ENCODE measurements at places on chromosomes 3 and 15.
A peak's percentile ranks its signal among the peaks of the same experiment; 100 is the strongest.

DNA sequence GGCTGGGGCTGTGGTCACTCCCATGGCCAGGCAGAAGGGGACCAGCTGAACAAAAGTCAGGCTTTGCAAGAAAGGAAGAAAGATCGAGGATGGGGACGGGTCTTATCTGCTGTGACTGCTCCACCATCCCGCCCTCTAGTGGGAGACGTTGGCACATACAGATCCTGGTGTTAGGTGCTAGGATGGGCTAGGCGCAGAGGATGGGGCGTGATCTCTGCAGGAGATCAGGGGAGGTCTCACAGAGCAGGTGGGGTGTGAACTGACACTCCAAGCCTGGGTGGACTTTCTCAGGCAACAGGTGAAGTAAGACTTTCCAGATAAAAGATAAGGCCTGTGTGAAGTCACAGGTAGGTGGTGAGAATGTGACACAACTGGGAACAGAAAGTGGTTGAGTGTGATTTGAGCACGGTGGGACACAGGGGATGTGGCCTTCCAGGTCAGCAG lies 141.9 kb upstream of the SMAD3 start:
- peak; percentile 38 for DNase-seq

- no peak for DNase-seq
These were observed 132.4 kb upstream of the PLXNA1 start for GRCh38 chr3:126850370-126851085.

DNA sequence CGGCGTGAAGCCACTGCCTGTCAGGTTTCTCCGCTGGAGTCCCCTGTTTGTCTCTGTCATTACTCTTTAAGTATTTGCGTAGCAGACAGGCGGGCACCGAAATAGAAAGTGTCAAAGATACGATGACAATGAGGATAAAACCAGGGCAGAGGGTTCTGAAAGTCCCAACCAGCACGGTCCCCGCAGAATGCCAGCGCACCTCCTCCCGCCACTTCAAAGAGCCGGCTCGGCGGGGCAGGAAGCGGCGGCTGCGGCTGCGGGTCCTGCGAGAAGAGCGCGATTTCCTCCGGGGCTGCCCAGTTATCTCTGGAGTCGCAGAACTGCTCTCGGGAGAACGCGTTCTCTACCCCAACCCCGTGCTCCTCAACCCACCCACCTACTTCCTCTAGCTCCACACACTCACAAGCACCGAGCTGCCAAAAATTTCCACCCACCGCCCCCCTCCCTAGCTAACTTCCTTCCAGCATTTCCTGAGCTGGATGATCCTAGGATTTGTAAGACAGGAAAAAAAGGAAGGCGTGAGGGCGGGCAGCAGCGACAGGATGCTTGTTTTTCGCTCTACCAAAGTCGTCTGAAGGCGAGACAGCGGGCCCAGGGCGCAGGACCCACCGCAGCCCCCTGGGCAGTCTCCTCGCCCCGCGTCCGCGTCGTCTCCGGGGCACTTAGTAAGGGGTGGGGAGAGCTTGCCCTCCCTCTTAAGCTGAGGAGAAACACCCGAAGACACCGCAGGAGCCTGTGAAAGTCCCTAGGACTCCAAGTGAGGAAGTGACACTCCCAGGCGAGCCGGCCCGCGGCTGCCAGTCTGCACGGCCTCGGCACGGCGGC lies at the start of gene ARHGAP31:
Gene ARHGAP31 (plus strand): TSS at position 513 of the 825 bp plus-strand sequence. CDS start 522 bp downstream, outside the sequence.
- peak; percentile 72 for DNase-seq

DNA sequence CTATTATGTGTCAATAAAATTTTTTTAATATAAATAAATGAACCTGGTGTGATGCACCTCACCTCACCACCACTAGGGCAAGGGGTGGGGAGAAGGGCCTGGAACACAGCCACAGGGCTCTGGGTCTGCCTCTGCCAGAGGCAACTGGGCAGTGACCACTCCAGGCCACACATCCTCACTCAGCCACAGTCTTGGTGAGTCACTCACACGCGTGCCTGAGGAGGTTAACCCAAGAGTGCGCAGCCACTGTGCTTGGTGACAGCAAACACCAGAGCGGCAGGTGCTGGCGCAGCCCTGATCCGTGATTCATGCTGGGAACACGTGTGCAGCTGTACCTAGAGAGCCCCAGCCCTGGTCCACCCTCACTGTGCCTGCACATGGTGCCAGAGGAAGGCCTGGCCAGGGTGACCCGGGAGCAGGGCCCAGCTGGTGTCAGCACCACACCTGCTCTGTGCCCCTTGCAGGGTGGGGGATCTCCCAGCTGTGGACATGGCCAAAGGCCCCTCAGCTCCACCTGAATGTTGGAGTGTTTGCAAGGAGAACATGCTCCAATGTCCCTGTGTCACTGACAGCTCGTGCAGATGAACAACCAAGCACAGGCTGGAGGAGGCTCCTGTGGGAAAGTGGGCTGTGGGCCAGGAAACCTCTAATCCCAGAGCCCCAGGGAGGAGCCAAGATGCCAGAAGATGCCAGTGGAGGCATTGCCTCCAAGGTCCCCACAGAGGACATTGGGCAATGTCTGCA lies 2.1 kb downstream of the SLC41A3 start:
- DNase-seq: peak; percentile 96

GRCh38 chr3:171373711-171374110 lies 86.5 kb downstream of the TNIK start:
- DNase-seq: no peak

DNA sequence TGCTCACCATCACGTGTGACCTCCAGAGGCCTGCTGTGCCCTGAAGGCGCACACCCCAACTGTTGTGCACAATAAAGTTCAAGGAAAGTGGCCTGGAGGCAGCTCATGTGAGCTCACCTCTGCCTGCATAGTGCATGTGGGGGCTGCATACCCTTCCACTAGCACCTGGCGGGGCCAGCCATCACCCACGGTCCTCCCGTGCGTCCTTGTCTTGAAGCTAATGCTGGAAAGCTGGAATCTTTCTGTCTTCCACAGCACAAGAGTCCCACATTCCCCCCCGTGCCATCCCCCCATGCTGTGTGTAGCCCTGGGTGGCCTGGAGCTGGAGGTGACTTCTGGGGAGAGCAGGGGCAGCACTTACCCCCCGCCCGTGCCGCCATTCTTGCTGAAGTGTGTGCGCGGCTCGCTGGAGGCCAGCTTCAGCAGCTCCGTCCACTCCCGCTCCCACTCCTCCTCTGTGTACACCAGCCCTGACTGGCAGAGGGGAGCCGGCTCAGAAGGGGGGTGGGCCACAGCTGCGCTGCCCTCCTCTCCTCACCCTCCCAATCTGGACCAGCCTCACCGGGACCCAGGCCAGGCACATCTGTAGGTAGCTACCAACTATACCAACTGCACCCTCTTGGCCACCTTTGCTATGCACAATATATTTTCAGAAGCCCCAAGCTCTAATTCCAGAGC lies 199.5 kb downstream of the KLF13 start:
- DNase-seq: no peak

DNA sequence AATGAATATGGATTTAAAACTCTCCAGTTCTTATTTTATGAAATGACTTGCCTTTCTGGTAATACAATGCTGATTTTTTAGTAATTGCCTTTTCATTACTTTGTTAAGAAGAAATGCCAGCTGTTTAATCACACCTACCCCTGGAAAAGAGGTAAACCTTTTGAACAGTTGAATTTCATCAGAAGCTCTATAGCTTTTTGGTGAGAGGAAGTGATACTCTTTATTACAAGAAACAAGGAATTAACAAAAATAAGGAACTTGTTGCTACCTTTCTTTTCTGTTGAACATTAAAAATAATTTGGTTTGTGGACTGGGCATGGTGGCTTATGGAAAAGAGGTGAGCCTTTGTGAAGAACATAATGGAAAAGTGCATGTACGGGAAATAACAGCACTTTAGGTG lies 19.7 kb downstream of the BLOC1S6 start:
- DNase-seq: no peak

DNA sequence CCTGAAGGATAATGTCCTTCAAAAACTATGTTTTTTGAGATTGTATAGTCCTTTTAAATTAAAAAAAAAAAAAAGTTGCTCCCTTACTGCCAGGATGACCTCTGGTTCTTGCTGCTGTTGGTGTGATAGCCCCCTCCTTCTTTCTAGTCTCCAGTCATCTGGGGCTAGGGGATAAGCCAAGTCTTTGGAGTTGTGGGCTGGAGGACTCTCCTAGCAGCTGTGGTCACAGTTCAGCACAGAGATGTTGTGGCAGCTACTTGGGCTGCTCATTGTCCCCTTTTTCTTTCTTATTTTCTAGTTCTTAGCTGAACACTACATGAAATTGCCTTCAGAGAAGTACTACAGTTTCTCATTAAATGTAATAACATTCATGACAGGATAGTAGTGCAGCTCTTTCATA lies 39.2 kb upstream of the APH1B start:
- DNase-seq: no peak

DNA sequence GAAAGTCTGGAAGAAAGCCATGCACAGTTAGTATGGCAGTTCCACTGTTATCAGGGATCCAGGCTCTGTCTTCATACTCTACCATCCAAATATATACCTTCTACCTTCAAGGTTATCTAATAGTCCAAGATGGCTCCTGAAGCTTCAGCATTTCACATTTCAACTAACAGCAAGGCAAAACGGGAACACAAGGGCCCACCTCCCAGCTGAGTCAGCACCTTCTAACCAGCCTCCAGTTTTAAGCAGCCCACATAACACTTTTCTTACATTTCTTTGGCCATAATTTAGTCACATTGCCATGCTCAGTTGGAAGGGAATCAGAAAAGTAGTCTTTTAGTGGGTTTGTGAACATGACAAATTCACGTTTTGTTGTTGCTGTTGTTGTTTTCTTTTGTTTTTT lies 15.4 kb upstream of the MSL2 start:
- DNase-seq: no peak

GRCh38 chr15:90599644-90600043 lies 69.9 kb downstream of the CRTC3 start:
- no peak for DNase-seq

DNA sequence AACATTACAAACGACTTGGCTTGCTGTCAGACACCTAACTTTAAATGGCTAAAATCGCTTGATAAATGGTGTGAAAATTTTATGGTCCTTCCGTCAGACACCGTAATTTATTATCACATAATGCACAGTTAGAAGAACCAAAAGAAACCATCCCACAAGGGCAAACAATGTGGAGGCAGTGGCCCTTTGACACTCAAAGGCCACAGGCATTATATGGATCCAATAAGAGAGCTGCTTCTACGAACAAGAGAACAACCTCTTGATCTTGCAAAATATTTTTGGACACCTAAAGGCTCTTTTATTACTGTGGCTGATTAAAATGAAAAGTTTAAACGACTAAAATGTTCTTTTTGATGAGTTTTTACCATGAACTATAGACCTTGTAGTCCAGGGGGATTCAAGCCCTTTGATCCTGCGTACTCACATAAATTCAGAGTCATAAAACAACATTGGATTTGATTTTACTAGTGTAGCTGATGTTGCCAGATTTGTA lies 202.8 kb downstream of the FMN1 start:
- DNase-seq: no peak

DNA sequence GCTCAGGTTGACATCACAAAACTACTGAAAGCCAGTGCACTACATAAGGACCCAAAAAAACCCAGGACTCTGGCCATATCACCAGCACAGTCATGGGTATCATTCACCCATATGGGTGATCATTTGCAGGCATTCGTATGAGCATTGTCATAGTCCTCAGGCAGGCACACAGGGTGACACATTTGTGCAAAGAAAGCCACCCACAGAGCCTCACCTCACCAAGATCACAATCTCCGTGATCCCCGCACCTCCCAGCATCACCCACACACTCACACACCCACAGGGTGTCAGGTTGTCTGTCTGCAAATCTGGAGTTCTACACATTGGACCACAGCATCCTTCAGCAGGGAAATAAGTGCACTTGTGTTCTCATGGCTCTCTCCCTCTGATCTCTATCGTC lies 166.0 kb upstream of the LPP start:
- DNase-seq: no peak

GRCh38 chr3:115698851-115699591 lies 75.7 kb downstream of the GAP43 start:
- peak; percentile 52 for DNase-seq

DNA sequence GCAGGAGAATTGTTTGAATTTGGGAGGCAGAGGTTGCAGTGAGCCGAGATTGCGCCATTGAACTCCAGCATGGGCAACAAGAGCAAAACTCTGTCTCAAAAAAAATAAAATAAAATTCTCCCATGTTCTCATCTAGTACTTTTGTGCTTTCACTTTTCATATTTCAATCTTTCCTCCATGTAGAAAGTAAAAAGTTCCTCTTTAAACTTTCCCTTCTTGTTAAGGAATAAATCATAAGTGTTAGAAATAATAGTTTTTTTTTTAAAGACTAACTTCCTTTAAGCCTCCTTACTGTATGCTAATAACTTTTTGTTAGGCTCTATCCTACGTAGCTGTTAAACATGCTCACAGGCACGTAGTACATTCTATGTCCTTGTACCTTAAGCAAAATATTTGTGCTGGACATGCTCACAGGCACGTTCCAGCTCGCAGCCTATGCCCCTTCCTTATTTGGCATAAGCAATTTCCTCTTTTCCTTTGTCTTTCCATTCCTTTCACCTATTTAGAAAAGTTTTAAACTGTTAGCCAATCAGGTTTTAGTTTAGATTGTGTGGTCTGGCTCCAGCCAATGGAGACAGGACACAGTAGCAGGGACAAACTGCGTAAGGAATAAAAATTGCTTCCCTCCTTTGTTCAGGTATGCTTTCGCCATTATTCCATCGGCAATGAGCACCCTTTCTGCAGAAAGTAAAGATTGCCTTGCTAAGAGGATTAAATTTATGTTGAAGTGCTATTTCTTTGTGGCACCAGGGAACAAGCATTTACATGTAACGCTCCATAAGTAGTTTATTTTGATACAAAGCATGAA lies 38.9 kb upstream of the PIK3CB start:
- no peak for DNase-seq

DNA sequence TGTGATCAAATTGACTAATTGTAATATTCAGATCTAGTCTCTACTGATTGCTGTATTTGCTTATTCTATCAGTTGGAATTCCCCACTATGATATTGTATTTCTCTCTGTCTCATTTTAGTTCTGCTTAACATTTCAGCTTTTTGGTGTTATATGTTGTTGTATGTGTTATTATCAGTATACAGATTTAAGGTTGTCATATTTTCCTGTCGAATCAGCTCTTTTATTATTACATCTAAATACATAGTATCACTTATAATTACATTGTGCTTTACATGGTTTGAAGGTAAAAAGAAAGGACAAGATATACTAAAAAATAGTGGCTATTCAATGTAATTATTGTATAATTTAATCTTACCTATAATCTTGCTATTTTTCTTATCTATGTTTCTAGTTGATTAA lies 207.3 kb downstream of the LRTM1 start:
- DNase-seq: no peak

DNA sequence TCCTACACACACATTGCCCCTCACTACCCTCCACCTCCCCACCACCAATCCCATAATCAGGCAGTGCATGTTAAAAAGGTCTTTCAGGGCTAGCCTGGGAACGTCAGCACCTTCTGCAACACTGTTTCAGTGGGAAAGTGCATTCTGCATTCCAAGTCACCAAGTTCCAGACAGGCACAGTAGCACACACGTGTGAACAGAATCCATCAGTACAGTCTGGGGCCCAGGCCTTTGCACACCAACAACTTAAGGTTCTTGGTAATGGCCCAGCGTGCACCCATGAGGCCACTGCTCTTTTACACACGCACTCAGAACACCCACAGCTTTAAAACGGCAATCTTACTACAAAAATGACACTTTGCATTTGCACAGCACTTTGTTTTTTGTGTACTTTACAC lies 1.2 kb downstream of the ANXA2 start:
- DNase-seq: no peak

GRCh38 chr15:61037031-61037430 lies 192.1 kb downstream of the RORA start:
- DNase-seq: no peak
